ENCODE measurements at places on chromosomes 3 and 15.
A peak's percentile ranks its signal among the peaks of the same experiment; 100 is the strongest.

DNA sequence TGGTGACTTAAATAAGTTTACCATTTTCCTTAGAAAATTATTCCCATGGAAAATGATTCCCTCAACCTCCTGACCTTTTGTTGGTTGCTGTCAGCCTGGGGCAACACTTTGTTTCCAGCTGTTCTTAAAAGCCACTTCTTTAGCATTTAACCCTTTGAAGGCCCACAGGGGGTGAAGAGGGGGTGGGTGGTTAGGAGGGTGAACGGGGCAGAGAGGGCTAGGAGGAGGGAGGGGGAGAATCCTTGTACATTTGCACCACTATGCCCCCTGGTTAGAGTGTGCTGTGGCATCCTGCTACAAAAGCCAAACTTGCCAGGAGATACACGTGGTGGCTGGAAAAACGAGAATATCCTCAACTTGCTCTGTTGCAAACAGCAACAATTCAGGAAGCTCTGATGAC lies 273.2 kb upstream of the RGMA start:
- no peaks in the 10 kb centered on the region for H3K27me3 ChIP-seq
- H3K36me3 ChIP-seq: no peaks in the 10 kb centered on the region
- H3K27ac ChIP-seq: no peak overlapping the region
- no peak overlapping the region for H3K4me3 ChIP-seq

DNA sequence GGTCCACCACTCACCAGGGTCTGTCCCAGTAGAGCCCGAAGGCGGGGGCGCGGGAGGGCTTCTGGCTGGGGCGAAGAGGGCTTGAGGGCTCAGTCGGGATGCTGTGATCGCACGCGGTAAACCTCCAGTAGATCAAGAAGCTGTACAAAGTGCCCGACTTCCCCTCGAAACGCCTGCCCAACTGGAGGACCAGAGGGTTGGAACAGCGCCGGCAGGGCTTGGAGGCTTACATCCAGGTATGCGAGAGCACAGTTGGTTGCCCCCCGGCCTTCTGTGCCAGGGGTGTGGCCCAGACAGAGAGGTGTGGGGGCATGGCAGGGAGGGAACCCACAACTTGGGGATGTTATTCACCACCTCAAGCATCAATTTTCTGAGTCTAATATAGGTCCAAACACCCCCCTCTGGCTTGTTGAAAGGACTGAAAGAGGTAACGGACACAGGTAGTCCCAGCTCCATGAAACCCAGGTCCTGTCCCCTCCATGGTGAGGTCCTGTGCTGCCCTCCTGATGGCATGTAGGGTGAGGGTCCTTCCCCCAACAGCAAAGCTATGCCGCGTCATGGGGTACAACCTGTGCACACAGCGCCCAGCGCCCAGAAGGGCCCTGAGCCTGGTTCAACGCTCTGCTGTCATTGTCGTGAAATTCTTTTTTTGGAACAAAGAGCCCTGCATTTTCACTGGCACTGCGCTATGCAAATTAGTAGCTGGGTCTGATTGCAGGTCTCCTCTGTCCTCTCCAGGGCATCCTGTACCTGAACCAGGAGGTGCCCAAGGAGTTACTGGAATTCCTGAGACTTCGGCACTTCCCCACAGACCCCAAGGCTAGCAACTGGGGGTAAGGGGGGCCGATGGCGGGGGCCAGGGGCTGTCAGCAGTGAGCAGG lies 1.2 kb downstream of the SNX22 start:
- H3K4me1 ChIP-seq: peaks cover 11% of the 10 kb centered on the region
- no peak overlapping the region for H3K27ac ChIP-seq
- DNase-seq: peak; percentile 64
- H3K27me3 ChIP-seq: no peaks in the 10 kb centered on the region
- peak overlapping the region; percentile 55 for H3K4me3 ChIP-seq

- no peak for DNase-seq
- H3K27me3 ChIP-seq: no peaks in the 10 kb centered on the region
- no peaks in the 10 kb centered on the region for H3K36me3 ChIP-seq
- H3K4me3 ChIP-seq: no peak overlapping the region
- no peak overlapping the region for H3K27ac ChIP-seq
- H3K4me1 ChIP-seq: peaks cover 12% of the 10 kb centered on the region
Measured at GRCh38 chr15:57651445-57651844, 55.1 kb upstream of the POLR2M start.

DNA sequence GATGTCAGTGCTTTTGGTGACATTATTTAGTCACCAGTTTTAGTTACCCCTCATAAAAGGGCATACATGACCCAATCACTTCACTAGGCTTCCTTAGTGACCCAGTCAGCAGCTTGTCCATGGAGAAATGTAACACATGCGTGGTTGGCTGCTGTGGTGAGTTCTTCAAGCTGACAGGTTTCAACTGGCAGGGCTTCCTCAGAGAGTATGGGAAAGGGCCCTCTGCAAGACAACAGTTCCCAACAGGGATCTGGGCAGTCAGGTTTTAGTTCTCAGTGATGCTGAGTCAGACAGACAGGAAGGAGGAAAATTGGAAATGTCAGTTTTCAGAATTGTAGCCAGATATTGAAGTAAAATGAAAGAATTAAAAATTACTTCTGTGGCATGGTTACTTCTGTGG lies 282.5 kb downstream of the TBL1XR1 start:
- no peak overlapping the region for H3K4me3 ChIP-seq
- peaks cover 15% of the 10 kb centered on the region for H3K4me1 ChIP-seq
- no peak for DNase-seq

- peaks cover 17% of the 10 kb centered on the region for H3K4me1 ChIP-seq
- no peak overlapping the region for H3K4me3 ChIP-seq
- no peaks in the 10 kb centered on the region for H3K27me3 ChIP-seq
- no peak for DNase-seq
Measured at GRCh38 chr15:57445872-57446271, 69.6 kb downstream of the CGNL1 start.
